AG04449 (cell line): ENCODE measurements at places on chromosomes 16 and 17.

- DNase-seq = no peak
Measured at GRCh38 chr16:26281381-26282110, 589.8 kb downstream of the HS3ST4 start.

DNA sequence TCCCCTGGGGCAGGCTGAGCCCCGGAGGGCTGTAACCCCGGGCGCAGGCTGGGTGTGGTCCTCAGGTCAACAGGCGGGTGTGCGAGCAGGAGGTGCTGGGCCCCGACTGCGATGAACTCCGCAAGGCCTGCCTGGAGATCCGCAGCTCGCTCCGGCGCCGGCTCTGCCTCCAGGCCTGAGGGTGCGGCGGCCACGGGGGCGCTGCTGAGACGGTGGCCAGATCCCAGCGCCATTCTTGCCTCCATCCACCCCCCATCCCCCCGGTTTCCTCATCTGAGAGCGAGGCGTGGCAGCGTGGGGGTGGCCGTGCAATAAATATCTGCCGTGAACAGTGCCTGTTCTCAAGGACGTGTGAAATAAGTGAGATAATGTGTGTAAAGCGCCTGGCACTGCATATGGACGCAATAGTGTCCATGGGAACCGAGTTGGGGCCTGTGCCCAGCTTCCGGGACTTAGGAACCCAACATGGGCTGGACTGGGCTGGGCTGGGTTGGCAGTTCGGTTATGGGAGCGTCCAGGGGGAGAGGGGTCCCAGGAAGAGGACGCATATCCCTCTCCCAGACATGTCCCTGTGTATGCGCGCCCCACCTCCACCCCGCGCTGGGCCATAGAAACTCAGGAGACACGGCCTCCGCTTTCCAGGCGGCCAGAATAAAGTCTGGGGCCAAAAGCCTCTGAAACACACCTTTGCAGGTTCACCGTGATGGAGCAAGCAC, 15.0 kb downstream of the ZNF213 start:
- no peak for DNase-seq

GRCh38 chr17:19725486-19725885, 9.1 kb upstream of the SLC47A2 start:
- no peak for DNase-seq

DNA sequence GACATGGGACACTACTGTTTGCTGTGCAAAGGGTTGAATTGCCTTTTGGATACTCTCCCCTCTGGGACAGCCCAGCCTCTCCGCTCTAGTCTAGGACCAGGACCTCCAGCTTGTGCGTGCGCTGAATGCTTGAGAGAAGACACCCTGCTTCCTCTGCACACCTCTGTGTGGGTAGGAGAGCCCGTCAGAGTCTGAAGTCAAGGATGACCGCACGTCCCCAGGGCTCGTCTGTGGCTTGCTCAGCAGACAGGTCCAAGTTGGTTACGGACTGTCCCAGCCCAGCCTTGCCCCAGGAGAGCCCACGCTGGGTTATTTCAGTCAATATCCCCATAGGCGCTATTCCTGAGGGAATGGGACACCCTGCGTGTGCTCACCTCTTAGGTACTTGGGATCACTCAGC, 3.7 kb downstream of the C16orf89 start:
- DNase-seq = no peak

DNA sequence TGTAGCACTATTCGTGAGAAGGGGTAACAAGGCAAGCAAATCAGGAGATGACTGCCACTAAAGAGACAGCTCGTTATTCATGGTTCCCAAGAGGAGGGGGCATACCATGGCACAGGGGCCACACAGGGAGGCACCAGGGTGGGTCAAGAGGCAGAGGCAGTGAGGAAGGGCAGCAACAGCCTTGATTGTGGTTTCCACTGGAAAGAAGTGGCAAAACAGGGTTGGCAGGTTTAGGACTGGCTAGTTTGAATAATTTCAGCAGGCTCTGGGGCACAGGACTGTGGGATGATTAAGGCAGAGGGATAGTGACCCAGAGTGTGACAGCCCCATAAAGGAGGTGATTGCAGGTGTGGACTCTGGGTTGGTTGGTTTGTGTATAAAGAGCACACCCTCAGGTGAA, 188.9 kb downstream of the CBLN1 start:
- no peak for DNase-seq

GRCh38 chr17:50560185-50560824, at the start of gene CACNA1G:
CACNA1G (plus strand) TSS chr17:50560715; CDS start chr17:50561460, 745 bp downstream.
- DNase-seq = no peak

- DNase-seq = no peak
Measured at GRCh38 chr17:48406936-48407567, 23.0 kb downstream of the SKAP1 start.
